Activated CD4-positive, CD25-positive, alpha-beta regulatory T cell treated with anti-CD3 and anti-CD28 coated beads, Interleukin-2, amount 50 U/mL, for 72 hours (primary cell): ENCODE measurements at places on chromosomes 3 and 15.

- no peak for DNase-seq
Measured at GRCh38 chr15:38171973-38172372, 80.7 kb upstream of the SPRED1 start.

DNA sequence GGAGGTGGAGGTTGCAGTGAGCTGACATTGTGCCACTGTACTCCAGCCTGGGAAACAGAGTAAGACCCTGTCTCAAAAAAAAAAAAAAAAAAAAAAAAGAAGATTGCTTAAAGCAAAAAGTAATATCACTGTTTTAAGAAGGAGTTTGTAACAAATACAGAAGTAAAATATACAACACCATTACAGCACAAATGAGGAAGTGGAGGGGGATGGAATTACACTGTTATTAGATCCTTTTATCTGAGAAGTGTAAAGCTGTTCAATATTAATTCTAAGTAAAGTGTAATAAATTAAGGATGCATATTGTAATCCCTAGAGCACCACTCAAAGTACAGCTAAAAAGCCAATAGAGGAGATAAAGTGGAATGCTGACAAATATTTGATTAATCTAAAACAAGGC lies 47.0 kb upstream of the SNRPA1 start:
- no peak for DNase-seq

- no peak for DNase-seq
Measured at GRCh38 chr15:78239811-78240210, 5.4 kb upstream of the ACSBG1 start.

DNA sequence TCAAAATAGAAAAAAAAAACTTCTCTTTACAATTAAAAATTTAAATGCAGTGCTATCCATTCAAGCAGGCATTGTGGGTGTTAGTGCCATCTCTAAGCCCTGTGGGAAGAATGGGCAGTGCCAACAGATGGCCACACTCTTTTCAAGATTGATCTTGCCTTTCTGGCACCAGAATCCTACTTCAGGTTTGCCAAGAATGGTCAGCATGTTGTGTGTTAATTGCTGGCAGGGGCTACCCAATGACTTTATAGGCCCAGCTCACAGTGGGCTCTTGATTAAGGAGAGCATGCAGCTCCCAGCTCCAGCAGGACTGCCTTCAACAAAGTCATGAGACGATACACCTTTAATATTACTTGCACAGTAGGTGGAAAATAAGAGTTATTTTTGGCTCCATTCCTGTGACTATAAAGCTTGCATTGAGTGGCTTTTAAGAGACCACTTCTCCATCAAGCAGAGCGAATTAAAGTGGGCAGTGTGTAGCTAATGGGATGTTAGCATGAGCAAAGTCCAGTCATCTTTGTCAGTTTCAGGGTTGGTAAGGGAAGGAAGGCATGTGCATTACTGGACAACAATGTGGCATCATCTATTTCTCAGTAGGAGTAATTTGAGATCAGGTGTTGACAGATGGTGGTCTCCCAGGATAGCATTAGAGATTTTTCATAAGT lies 476.8 kb downstream of the C3orf38 start:
- DNase-seq: no peak

DNA sequence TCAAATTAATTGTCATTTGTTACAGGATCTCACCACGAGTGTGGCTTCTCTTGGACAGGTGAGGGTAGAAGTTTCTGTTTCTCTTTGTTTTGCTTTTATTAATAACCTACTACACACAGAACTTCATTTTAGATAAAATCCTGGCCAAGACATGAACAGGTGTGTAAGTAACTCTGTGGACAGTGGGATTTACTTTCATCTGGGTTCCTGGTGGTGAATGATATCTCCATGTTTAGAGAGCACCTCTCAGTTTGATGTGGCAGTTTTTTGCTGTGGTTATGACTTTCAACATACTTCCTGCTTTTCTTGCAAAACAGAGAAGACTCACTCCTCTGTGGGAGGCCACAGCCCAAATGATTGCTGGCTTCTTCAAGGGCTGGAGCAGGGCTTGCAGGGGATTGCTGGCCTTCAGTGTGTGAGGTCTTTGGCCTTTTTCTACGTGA lies 71.1 kb upstream of the XCR1 start:
- no peak for DNase-seq

GRCh38 chr3:72821161-72821781 lies 27.0 kb downstream of the SHQ1 start:
- DNase-seq: no peak

DNA sequence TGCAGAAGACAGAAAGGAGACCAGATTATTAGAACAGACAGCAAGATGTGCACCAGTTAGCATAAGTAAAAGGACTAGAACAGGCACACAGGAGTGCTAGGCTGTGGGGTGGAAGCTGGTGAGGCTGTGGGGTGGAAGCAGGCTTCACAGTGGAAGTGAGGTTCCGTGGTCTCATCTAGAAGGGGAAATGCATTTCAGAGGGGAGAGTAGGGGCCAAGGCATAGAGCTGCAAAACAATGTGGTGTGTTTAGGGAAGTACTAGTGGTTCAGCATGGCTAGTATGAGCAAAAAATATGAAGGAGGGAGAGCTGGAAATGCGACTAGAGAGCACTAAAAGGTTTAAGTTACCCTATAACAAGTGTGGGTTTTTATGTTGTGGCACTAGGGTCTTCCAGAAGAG lies 6.5 kb downstream of the POPDC2 start:
- DNase-seq: no peak

- no peak for DNase-seq
Measured at GRCh38 chr3:129525341-129525968, 3.0 kb upstream of the RHO start.

- no peak for DNase-seq
Measured at GRCh38 chr3:47079432-47079831, 84.5 kb downstream of the SETD2 start.

DNA sequence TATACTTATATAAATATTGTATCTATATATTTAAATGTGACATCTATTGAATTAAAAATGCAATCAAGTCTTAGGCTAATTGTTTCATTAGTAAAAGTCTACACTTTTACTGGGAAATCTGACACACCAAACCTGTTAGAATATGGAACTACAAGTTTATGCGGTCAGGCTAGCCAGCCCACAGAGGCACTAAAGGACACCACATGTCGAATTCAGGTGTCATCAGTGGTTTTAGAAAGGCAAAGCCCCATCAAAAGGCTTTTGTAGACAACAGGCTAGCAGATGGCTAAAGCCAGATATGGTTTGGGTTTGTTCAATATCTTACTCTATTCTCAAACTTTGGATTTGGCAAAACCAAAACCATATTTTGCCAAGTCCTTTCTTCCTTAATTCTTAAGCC lies 411.0 kb downstream of the MECOM start:
- DNase-seq: no peak

- DNase-seq: no peak
Measured at GRCh38 chr15:80639168-80639555, 55.9 kb upstream of the ABHD17C start.

DNA sequence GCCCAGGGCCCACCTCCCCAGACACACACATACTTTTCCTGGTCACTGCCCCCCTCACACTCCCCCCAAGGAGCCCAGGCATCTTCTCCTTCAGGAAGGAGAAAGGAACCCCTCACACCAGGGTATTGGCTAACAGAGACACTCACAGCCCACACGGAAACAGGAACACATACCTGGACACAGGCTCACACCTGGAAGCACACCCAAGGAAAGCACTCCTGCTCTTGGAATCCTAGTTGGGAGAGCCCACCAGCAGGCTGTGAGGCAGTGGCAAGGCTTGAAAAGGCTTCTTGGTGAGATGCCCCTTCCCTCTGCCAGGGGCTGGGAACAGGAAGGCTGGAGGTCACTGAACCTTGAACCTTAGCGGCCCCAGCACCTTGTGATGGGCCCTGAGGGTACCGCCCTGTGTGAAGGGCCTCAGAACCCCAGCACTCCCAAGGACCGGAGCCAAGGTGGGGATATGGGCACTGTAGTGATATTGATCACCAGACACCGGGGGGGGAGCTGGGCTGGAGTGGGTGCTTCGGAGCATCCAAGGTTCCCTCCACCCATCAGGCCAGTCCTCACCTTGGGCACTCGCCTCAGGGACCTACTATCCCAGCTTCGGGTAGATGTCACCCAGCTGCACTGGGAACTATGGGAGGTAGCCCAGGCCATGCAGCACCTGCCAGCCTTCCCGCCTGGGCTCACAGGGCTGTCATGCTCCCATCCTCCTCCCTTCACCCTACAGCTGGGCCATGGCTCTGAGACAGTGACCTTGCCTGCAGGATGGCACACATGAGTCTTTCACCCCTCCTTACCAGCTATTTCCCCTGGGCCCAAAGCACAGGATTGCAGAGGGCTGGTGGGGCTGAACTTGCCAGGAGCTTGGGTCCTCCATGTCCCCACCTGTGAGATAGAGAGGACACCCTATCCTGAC lies 16.4 kb downstream of the MYL3 start:
- DNase-seq: no peak

DNA sequence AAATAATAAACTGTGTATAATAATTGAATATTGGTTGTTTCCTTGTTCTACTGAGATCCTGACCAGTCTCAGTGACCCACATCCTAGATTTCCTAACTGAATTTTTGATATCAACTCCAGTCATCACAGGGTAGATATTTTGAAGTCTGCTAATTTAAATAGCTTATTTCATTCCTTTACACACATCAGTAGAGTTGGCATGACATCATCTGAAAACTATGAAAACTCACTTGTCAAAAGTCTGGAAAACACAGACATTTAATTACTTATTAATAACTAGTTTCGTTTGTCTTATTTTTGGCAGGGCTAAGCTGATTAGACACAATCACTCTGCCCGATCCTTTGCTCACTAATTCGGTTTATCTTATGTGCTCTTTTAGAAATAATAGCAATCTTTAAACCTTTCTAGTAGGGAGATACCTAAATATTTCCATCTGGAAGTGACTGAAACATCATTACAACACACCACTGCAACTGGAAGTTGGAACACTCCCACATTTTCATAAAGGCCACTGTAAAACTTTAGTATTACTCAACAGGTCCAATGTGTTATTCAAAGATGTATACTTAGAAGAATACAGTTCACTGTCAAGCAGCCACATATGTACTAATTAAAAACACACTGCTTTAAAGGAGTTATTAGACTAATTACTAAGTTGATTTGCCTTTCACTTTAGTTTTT lies 198.4 kb upstream of the ZNF717 start:
- DNase-seq: no peak

- no peak for DNase-seq
Measured at GRCh38 chr3:193982258-193982659, 153.7 kb upstream of the HES1 start.

- no peak for DNase-seq
Measured at GRCh38 chr3:79111375-79112052, 656.3 kb downstream of the ROBO1 start.

- no peak for DNase-seq
Measured at GRCh38 chr3:133910422-133910821, 14.7 kb upstream of the RAB6B start.

DNA sequence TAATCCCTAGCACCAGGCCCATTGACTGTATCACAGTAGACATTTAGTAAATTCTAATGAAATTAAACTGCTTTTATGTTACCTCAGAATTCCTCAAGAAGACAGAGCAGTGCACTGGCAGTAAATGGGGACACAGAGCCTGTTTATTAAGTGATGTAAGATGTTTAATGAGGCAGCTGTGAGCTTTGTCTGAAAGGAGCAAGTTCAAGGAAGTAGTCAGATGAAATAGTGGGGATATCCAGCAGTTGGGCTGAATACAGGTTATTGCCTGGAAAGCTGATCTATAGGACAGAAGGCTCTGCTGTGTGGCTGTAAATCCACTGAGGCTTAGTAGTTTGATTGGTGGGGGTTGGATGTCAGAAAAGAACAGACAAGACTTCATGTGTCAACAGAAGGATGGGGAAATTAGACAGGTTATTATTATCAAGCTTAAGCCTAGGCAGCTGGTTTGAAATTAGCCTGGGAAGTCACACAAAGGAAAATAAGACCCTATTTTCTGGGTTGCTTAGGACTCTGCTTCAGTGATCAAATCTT lies 62.2 kb downstream of the PFN2 start:
- no peak for DNase-seq

DNA sequence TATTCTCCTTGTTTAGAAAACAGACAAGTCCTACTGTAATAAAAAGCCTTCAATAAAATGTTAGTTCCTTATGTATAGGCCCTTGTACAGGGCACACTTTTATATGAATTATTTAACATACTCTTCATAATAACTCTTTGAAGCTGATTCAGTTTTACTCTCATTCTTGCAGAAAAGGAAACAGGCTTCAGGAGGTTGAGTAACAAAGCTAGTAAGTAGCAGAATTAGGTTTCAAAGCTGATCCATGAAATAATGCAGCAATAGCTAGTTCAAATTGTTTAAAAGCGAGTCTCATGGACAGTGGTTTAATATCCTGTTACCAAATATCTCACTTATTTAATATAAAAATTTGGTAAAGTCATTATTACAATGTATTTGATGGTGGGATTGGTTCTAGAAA lies 25.0 kb downstream of the TCF12 start:
- DNase-seq: no peak

DNA sequence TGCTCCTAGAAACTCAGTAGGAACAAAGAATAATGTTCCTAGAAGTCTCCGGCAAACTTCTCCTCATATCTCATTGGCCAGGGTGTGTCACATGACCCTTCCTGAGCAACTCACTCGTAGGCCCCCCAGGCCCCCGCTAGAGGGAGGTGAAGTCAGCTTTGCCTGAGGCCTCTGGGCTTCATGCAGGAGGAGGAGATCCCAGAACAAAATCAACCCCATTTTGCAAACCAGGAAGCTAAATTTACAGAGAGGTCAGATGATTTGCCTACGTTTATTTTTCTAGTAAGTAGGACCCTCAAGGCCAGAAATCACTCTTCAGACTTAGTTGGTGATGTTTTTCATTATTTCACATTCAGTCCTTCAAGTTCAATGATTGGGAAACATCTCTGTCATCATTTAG lies 99.1 kb downstream of the SSR3 start:
- DNase-seq: no peak

- no peak for DNase-seq
Measured at GRCh38 chr3:123627673-123628670, 43.1 kb upstream of the HACD2 start.

DNA sequence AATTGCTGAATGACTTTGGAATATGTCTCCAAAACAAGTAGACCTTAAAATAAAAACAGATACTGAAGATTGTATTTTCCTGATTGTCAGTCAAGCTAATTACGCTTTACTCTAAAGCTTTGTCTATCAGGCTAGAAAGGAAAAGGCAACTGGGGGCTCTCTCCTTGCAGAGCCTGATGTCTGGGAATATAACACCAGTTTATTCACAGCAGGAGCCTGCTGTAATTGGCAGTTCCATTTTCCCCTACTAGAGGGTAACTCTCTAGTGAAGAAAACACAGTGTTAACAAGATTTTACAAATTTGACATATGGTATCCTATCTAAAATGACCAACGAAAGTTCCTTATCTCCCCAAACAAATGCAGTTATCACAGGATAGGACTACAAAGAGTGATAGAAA lies 158.8 kb downstream of the PDZRN3 start:
- DNase-seq: no peak
